Frontal cortex (tissue), 4 donors: ENCODE measurements at places on chromosomes 5 and 9.

- no peak for DNase-seq
Measured at GRCh38 chr5:168793841-168794837, 215.0 kb upstream of the PANK3 start.

GRCh38 chr9:124197177-124198095 lies 60.3 kb upstream of the NEK6 start:
- no peak for DNase-seq

GRCh38 chr5:170337045-170337733 lies 39.6 kb upstream of the LCP2 start:
- DNase-seq, result no peak

DNA sequence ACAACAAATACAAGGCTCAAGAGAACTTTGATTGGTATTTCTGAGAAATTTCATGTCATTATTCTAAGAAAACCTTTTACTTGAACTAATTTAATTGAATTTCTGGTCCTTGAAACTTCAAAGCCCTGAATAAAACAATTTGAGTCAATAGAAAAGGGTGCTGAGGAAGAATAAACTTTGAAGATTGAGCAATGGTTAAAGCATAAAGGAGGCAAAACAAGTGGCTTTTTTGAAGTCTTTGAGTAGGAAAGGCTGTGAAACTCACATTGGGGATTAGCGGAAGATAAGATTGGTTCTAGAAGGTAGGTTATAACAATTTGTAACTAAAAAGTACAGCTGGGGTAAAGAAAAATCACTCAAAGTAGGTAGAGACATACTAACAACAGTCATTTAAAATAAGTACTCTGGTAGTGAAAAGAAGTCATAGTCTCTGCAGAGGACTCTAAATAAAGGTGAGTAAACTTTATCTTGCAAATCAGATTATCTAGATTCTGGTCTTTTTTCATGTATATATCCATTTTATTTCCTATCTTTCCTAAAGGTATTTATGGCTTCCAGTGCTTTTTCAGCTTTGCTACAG lies 6.4 kb upstream of the PLPP1 start:
- no peak for DNase-seq

DNA sequence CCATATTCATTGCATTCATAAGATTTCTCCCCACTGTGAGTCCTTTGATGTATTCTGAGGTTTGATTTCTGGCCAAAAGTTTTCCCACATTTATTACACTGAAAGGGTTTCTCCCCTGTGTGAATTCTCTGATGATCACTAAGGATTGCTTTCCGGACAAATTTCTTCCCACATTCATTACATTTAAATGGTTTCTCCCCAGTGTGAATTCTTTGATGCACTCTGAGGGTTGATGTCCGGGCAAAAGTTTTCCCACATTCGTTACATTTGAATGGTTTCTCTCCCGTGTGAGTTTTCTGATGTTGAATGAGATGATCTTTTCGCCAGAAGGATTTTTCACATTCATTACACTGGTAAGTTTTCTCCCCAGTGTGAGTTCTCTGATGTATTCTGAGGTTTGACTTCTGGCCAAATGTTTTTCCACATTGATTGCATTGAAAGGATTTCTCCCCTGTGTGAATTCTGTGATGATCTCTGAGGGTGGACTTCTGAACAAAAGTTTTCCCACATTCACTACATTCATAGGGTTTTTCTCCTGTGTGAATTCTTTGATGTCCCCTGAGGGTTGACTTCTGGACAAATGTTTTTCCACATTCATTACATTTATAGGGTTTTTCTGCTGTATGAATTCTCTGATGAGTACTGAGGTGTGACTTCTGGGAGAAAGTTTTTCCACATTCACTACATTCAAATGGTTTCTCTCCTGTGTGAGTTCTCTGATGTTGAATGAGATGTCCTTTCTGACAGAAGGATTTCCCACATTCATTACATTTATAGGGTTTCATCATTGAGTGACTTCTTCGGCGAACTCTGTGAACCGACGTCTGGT lies 18.8 kb downstream of the ZNF510 start:
- DNase-seq, result no peak

DNA sequence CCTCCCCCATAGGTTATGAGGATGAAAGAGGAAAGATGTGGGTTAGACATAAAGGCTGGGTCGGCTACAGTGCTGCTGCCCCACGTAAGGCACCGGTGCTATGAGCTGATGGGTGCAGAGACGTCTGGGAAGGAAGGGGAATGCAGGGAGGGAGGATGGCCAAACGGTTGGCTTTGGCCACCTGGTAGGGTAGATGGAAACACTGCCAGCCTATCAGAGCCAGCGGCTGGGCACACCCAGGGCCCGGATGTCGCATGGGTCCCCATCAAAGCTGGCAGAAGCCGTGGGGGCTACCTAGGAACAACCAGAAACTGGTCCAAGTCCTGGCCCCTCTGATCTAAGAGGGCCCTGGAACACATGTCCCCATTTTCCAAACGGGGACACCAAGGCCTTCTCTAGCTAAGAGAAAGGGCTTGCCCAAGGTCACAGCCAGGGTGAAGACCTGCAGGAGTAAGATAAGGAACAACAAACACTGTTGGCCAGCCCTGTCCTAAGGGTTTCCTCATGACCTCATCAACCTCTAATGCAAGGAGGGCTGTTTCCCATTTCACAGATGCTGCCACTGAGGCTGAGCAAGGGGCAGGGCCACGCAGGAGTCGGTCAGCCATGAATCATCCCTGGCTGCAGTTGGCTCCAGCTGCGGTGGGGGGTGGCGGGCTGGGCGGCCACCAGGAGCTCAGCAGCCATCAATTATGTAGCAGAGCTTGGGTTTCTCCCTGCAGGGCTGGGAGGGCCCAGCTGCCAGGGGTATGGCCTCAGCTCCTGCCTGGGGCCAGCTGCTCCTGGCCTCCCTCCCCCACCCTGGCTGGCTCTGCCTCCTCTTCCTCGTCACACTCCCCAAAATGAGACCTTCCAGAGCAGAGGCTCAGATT lies 4.9 kb downstream of the SH3GLB2 start:
- DNase-seq, result no peak

- peak; percentile 43 for DNase-seq
Measured at GRCh38 chr5:54651482-54652076, 134.0 kb downstream of the SNX18 start.
